Daoy (cell line): ENCODE measurements at places on chromosomes 12 and 14. TPM values are rescaled to one million over a fixed set of nuclear protein-coding genes. Genes with fewer than 3 reads are reported as not detected.

Gene LTB4R2
- total RNA-seq: 6.9 and 16.7 TPM in 2 replicates

Gene GPRC5D
- total RNA-seq: not detected in 2 replicates

Gene RPL10L
- 6.9 and 15.7 TPM in 2 replicates for total RNA-seq

Gene TAS2R9
- not detected in 2 replicates for total RNA-seq

Gene KRT86
- 0.40 and 0.65 TPM in 2 replicates for total RNA-seq

Gene EAPP
- 73.8 and 112 TPM in 2 replicates for total RNA-seq

Gene MMP19
- 6.9 and 8.4 TPM in 2 replicates for total RNA-seq

Gene PTGER2
- 6.5 and 7.0 TPM in 2 replicates for total RNA-seq

Gene GALC
- total RNA-seq: 16.8 and 19.3 TPM in 2 replicates

Gene RNF34
- 71.9 and 111 TPM in 2 replicates for total RNA-seq

Gene YY1
- 44.1 and 47.3 TPM in 2 replicates for total RNA-seq
